Testis (tissue), 5 donors: ENCODE measurements at places on chromosomes 4 and X. TPM values are rescaled to one million over a fixed set of nuclear protein-coding genes. Genes with fewer than 3 reads are reported as not detected.

Gene RHOH
- total RNA-seq, result 0.39 TPM

Gene FHIP1A
- total RNA-seq, result 16.2 TPM

Gene ADAMTS3
- 6.8 TPM for total RNA-seq

Gene ATP8A1
- 18.8 TPM for total RNA-seq

Gene YIPF6
- total RNA-seq, result 30.5 TPM

Gene SSX4
- total RNA-seq, result 3.8 TPM

Gene CCDC149
- total RNA-seq, result 17.2 TPM

Gene AMOT
- total RNA-seq, result 14.9 TPM

Gene NR3C2
- 19.9 TPM for total RNA-seq

Gene REPS2
- 13.2 TPM for total RNA-seq

Gene DUX4
- total RNA-seq, result not detected

Gene ADH1B
- total RNA-seq, result 6.4 TPM

Gene UCP1
- total RNA-seq, result 0.79 TPM

Gene PPP4R3C
- 2.7 TPM for total RNA-seq
